ENCODE measurements at places on chromosomes 4 and X. TPM values are rescaled to one million over a fixed set of nuclear protein-coding genes. Genes with fewer than 3 reads are reported as not detected.
A peak's percentile ranks its signal among the peaks of the same experiment; 100 is the strongest.

DNA sequence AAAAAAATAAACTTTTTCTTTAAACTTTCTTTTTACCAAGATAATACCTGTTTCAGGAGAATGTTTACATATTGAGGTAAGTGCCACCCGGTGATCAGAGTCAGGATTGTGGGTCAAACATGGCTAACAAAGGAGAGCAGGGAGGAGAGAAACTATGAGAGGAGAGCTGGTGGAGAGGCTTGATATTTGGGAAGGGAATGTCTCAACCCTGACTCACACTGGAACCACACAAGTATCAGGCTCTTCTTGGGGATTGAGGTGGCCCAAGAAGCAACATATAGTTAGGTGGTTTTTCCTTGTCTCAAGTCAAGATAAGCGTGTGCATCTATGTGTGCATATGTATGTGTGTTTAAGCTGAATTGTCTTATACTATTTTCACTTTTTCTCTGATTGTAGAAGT lies 6.7 kb downstream of the TCEAL1 start:
- no peak for DNase-seq

DNA sequence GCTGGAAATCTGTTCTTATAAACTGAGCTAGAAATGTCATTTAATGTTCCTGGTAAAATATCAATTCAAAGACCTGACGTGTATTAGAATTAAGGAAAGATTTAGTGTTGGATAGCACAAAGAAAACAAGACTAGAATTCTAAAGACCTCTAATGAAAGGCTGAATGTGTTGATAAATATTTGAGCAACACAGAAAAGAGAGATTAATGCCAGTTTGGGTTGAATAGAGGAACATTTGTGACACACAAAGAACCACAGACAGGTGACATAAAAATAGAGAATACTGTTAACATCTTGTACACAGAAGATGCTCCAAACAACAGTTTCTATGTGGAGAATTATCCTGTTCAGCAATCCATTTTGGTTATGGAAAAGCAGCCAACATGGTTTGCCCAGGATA lies 222.1 kb upstream of the GALNT7 start:
- no peak for DNase-seq

DNA sequence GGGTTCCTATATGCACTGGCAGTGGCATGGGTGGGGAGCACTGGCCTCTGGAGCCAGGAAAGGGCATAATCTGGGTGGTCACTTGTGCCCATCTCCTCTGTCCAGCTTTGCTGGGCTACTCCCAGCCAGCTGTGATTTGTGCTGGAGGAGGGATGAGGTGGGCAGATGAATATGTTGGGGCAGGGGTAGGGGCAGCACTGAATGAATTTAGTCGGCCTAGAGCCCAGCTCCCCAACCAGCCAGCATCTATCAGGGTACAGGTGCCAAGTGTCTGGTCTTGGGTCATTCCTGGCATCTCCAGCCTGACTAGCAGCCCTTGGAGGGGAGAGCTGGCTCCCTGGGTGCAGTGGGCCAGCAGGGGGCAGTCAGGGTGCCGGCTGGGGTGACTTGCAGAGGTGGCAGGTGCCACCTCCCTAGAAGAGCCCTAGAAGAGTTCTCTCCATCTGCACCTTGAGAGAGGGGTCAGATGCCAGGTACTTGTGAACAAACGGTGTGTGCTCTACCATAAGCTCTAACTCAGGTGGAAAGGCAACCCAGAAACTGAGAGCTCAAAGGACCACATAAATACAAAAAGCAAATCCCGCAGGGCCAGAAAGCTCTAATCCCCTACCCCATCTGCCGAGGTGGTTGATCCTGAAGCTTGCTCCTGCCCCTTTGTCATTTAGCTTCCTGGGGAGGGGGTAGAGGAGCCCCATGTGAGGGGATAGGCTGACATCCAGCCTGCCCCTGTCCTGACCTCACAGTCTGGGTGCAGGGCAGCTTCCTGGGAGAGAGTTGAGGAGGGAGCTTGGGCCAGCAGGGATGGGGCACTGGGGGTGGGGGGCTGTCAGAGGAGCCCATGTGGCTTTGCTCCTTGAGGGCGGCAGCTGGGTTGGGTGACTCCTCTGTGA lies 2.2 kb downstream of the SORCS2 start:
- no peak for DNase-seq

STK32B gene
- 0.52 TPM for total RNA-seq

- DNase-seq = no peak
Observed at GRCh38 chr4:8314691-8315255, 45.2 kb downstream of the HTRA3 start.

FAM149A gene
- 9.6 TPM for total RNA-seq

- DNase-seq = peak; percentile 84
Observed at GRCh38 chr4:15001248-15001868, 923 bp upstream of the CPEB2 start.

MGST2 gene
- 87.4 TPM for total RNA-seq

GRCh38 chr4:29565256-29565655 lies 1154.9 kb upstream of the PCDH7 start:
- DNase-seq = no peak

GSTCD gene
- total RNA-seq = 5.4 TPM

STATH gene
- not detected for total RNA-seq

BANK1 gene
- 2.4 TPM for total RNA-seq

- DNase-seq = no peak
Observed at GRCh38 chrX:50067435-50068284, 133.1 kb downstream of the AKAP4 start.

GRCh38 chr4:148044912-148045352 lies 313.0 kb downstream of the ARHGAP10 start:
- DNase-seq = no peak

DNA sequence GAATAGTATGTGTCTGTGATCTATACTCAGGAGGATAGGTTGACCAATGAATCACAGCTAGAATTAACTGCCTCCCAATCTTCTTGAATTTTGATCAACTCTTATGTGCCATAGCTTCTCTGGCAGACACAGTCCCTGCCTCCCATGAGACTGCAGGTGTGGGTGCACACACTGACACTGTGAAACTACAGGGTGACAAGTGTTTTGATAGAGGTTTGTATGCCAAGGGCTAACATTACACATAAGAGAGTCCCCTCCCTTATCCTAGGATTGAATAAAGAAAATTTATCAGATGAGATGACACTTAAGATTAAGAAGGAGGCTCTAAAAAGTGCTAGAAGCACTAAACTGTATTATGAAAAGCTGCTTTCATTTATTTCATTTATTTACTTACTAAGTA lies 218.4 kb upstream of the BMP3 start:
- no peak for DNase-seq

- no peak for DNase-seq
Observed at GRCh38 chr4:133130171-133130570, 18.9 kb upstream of the PCDH10 start.

DNA sequence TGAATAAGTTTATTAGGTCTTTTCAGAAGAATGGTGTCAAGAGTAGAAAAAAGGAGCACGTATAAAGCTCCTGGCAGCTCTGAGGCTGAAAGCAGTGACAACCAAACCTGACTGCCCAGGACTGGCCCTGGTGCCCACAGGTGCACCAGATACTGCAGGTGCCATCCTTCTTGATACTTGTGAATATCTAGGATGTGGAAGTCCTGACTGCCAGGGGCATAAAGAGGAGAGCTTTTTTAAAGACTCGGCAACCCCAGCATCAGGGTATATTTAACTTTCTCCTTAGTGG lies 60.7 kb downstream of the TMEM150C start:
- DNase-seq = no peak

- DNase-seq = no peak
Observed at GRCh38 chr4:53161051-53161786, 204.6 kb downstream of the SCFD2 start.

GRCh38 chr4:35541888-35542213 lies 702.5 kb downstream of the ARAP2 start:
- DNase-seq = no peak

NPFFR2 gene
- total RNA-seq = not detected

DNA sequence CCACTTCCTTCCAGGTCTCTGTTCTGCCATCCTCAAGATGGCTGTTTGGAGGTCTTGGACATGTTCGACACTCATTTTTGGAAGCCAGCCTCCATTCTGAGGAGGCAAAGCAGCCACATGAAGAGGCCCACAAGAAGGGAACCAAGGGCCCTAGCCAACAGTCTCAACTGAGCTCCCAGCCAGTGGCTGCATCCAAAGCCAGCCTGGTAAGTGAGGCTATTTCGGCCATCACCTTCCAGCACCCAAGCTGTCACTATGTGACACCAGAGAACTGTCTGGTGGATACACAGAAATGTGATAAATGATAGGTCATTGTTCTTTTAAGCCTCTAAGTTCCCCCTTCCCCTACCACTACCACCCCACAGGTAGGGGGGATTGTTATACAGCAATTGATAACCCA lies 127.2 kb downstream of the NPNT start:
- DNase-seq = no peak

DNA sequence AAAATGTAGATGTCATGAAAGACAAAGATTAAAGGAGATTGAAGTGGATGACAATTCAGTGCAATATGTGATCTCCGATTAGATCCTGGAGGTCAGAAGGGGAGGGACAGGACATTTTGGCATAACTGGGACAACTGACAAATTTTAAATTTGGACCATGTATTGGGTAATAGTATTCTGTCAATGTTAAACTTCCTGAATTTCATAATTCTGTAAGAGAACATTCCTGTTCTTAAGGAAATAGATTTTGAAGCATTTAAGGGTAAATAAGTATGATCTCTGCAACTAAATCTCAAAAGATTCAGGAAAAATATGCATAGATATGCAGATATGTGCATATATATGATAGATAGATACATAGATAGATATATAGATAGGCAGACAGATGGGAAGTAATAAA lies 11.0 kb downstream of the ODAPH start:
- DNase-seq = no peak

All from left cardiac atrium (tissue), 4 donors.